ENCODE measurements at places on chromosomes 12 and 14.

GRCh38 chr14:89485264-89485663 lies 68.2 kb upstream of the FOXN3 start:
- no peak for DNase-seq

GRCh38 chr14:60485057-60485597 lies 736 bp downstream of the C14orf39 start:
- DNase-seq, result no peak

DNA sequence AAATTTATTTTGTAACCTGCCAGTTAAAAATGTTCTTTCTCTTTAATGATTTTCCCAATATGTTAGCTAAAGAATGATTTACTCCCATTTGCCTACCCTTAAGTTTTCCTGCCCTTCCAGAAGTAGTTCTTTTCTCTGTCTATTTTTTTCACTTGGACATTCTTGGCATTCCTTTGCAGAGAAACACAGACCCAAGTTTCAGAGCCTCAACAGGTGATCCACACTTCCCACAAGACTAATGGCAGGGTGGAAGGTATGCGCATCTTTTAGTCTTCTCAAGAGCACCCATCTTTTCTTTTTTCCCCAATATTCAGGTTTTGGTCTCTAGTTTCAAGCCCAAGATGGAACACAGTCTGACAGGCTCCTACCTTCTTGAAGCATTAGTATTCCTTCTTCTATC lies 420.7 kb downstream of the ADAMTS20 start:
- DNase-seq, result no peak

DNA sequence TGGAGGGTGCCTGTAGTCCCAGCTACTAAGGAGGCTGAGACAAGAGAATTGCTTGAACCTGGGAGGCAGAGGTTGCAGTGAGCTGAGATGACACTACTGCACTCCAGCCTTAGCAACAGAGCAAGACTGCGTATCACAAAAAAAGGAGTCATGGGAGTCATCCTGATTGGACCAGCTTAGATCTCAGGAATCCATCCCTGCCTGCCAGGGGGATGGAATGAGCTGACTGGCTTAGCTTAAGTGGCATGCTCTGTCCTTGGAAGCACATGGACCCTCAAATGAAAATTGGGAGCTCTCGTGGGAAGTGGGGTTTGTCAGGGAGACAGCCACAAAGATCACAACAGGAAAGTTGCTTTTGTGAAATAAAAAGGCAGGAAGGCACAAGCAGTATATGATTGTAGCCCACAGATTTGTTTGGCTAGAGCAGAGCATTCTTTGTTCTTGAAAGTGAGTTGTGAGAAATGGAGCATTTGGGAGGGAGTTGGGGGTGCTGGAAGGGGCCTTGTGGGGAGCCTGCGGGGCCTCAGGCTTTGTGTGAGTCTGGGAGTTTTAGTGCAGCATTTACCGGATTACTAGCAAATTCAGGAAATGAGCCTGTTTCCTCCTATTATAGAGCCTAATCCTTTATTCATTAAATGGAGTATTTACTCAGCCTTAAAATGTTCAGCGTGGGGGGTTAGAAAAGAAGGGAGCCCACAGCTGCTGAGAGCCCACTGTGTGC lies 30.7 kb downstream of the DGLUCY start:
- DNase-seq, result no peak

DNA sequence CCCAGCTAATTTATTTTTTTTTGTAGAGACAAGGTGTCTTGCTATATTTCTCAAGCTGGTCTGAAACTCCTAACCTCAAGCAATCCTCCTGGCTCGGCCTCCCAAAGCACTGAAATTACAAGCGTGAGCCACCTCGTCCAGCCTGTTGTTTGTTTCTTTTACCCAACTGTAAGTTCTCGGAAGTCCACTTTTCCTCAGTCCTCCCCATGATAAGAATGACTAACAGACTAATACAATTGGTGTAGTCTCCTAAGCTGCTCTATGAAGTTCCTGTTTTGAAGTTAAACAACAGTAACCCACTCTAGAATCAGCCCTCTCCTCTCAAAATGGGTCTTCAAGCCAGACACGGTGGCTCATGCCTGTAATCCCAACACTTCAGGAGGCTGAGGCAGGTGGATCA lies 36.5 kb downstream of the HIGD1C start:
- no peak for DNase-seq

- DNase-seq, result no peak
These were observed 13.4 kb downstream of the GRIP1 start for GRCh38 chr12:66665435-66665985.

GRCh38 chr12:67047634-67048033 lies 221.5 kb upstream of the CAND1 start:
- no peak for DNase-seq

- DNase-seq, result no peak
These were observed 6.1 kb downstream of the PNN start for GRCh38 chr14:39181026-39181692.

GRCh38 chr14:38882533-38882932 lies 220.5 kb downstream of the SEC23A start:
- DNase-seq, result no peak

- no peak for DNase-seq
These were observed 4.9 kb downstream of the GALNT6 start for GRCh38 chr12:51386351-51386750.

DNA sequence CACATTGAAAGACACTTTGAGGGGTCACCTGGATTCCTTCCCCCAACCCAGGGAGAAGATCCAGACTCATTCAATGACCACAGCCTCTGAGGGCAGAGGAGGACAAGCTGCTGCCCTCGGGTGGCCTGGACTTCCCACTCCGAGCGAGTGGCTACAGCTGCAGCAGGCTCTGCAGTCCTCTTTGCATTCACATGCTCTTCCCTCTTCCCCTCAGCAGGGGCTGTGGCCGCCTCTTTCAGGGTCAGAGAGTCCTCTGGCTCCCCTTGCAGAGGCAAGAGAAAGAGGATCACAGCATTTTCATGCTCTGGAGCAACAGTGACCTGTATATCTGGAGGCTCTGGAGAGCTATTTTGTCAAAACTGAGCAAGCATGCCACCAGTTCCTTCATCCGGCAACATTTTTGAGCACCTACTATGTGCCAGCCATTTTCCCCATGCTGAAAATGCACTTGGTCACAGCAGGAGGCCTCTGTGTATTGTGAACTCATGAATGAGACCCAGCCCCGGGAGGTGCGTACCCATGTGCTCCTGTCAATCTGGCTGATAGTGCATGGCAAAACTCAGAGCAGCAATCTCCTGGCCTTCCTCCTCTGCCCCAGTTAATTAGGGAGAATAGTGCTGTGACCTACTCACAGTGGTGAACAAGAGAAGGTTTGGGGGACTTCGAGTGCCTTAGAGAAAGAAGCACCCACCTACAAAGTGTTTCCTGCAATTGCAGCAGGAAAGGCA lies 42.9 kb upstream of the KCNA5 start:
- DNase-seq, result no peak

GRCh38 chr12:21839776-21840175 lies 65.3 kb upstream of the KCNJ8 start:
- no peak for DNase-seq

DNA sequence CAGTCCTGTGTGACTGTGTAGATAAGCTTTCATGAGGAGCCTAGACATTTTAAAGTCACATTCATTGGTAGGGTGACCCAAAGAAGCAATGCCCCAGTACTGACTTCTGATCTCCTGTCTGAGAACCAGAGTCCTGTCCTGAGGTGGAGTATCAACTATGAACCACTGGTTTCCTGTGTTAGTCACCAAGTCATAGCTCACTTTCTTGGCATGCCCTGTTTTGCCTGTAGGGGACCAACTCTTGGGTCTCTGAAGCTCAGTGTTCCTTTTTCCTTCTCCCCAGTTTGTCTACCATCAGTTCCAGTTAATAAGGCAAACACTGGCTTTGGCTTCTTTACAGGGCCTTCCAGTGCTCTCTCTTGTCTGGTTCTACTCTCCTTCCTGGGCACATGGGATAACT lies 97.4 kb downstream of the C12orf75 start:
- DNase-seq, result no peak

- DNase-seq, result no peak
These were observed 8.9 kb upstream of the KRT7 start for GRCh38 chr12:52224151-52224550.

DNA sequence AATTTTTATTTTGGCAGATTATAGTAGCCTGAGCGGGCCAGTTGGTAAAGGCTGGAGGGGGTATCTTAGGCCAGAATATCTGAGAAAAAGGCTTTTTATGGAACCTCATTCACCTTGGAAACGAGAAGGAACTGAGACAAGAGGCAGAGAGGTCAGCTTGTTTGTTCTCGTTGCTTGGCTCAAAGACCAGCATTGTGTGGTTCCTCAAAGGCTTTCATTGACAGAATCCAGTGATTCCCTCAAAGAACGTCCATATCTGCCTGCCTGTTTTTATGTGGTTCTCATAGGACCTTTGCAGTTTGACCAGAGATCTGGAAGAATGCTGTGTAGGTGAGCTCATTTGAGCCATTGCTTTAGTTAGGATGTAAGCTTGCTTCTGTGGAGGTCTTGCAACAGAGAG lies 117.3 kb downstream of the CFAP54 start:
- DNase-seq, result no peak

DNA sequence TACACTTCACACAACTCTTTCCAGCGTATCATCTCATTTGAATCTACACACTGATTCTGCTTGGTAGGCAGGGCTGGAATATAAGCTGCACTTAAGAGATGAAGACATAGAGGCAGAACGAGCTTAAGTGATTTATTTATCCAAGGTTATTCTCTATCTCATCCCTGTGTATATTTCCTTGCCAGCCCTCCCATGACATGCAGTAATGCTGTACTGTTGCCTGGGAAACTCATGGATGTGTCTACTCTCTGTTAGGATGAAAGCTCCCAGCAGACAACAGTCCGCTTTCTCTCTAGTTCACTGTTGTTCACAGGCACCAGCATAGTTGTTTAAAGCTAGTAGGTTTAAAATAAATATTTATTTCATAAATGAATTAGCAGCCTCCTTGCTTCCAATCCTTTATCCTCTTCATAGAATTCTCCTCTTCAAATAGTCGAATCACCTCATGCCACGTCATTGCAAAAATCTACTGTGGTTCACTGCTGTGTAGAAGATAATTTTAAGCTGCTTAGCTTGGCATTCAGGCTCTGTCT lies 25.4 kb downstream of the FGF6 start:
- DNase-seq, result no peak

- no peak for DNase-seq
These were observed 44.3 kb upstream of the DCN start for GRCh38 chr12:91226951-91227350.

GRCh38 chr14:93975791-93976476 lies 436 bp downstream of the ASB2 start:
- DNase-seq, result no peak

- no peak for DNase-seq
These were observed 61.1 kb downstream of the RAB35 start for GRCh38 chr12:120055231-120056000.

DNA sequence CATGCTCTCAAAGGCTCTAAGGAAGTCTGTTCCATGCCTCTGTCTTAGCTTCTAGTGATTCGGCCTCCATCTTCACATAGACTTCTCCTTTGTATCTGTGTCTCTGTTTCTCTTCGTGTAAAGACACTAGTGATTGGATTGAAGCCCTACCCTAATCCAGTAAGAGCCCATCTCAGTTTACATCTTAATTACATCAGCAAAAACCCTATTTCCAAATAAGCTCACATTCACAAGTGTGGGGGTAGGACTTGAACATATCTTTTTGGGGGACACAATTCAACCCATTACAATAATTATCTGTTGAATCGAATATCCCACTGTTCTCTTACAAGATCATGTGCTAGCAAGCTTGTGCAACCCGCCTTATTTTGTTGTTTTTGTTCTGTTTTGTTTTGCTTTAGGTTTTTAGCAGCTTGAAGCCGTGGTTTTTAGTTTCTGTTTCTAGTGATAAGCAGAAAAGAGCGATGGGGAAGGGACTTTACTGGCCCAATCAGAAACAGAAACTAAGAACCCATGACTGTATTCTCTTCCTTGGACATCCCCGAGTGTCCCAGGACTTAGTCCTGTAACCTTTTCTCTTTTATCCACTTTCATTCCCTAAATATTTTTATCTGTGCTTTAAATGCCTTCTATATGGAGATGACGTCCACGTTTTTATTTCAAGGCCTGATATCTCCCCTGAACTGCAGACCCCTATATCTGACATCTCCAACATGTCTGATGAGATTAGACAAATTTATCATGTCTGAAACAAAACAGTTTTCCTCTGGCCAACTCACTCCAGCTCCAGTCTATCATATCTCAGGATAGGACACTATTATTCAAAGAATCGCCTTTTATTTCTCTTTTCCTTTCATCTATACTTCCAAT lies 353.0 kb downstream of the CCDC91 start:
- DNase-seq, result no peak

DNA sequence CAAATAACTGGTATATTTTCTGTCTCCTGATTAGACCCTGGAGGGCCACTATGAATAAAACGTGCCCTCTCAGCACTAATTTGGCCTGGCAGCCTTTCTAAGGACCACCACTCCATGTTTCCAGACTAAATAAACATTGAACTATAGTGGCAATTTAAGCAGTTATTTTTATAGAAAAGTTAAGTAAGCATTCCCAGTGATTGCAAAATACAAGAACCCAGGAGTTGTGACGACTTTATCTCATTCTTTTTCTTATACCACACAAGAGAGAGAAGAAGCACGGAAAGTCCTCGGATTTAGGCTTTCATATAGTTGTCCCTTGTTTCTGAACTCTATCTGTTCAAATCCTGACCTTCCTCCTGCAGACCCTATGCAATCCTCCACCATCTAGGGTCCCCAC lies 23.1 kb upstream of the STRAP start:
- no peak for DNase-seq

DNA sequence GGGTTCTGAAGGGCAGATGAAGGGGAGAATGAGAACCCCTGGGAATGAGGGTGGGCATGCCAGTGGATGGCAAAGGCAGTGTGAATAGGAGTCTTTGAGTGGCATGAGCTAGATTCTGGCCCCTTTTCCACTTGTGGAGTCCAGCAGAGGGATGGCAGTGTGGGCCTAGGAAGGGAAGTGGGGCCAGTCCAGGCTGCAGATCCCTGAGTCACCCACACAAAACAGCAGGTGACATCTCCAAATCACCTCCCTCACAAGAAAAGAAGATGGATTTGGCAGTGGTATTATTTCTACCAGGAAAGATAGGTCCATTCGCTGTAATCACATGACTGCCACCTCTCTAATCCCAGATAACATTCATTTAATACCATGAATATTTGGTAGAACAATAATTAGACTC lies 151.3 kb downstream of the TTC7B start:
- DNase-seq, result no peak

DNA sequence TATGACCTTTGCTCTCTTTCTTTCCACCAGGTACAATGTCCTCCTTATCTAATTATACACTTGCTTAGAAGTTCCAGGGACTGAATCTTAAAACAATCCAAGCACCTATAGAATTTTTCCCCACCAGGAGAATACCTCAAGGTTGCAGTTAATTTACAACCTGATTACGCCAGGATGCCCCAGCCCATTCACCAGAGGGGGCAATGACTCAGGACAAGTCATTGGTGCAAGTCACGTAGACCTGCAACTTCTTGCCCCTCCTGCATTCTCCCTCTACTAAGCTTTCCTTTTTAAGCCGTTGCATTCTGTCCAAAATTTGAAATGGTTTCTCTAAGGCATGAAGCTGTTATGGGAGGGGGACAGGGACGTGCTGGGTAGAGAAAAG lies 111.1 kb upstream of the SCAF11 start:
- DNase-seq, result no peak
